ENCODE measurements at places on chromosomes 5 and 9.

DNA sequence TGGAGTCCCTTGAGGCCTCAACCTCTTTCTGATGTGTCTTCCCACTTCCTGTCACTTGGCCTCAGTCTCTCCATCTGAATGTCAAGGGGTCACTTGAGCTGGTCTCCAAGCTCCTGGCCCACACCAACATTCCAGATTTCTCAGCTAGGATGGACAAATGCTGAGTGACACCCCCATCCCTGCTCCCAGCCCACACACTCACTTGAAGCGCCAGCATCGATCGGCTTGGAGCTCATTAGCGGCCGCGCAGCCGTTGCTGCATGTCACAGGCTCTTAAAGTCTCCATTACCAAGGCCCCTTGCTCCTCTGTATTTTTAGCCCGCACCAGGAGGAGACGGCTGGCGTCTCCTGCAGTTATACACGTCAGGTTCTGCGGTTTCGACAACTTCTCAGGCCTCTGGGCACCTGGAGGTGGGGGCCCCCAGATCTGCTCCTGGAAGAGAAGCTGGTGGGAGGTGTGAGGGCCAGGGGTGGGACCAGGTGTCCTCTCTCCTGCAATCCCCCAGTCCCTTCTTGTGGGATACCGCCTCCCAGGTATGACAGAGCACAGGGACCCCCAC lies 33.4 kb upstream of the ARAP3 start:
- no peak for DNase-seq

GRCh38 chr9:26954050-26954508 lies 2.1 kb upstream of the IFT74 start:
- DNase-seq: no peak

DNA sequence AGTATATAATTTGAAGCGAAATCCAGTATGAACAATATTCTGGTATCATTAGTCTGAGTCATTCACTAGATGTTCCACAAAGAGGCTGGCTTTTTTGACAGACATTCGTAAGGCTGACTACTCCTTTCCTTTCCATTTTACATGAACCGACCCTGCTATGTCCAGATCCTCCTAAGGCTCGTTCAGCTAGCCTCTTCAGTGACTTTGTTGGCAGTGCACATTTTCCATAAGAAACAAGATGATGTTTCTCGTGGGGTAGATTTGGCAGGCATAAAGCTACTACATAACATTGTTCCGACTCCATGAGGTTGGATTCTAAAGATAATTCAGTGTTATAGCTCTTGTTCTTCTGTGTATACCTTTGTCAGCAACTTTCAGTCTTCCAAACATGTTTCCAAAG lies 49.0 kb downstream of the ZNF462 start:
- DNase-seq: no peak

- no peak for DNase-seq
These were observed 34.0 kb upstream of the FLT4 start for GRCh38 chr5:180683220-180683922.

GRCh38 chr9:137988701-137989100 lies 111.1 kb downstream of the CACNA1B start:
- no peak for DNase-seq

DNA sequence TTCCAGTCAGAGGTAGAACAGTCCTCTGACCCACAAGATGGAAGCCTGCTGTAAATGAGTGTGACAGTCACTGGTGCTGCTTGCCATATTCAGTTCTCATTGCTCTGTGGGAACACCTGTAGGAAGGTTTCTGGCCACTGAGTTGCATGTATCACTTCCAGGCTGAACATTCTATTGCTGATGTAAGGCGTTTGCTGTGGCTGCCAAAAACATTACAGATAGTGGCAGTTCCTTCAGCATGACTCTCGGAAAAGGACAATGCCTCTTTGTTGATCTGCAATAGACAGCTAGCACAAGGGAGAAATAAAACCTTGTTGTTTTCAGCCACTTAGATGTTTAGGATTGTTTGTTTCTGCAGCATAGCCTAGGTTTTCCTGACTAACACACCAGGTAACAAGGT lies 217.2 kb downstream of the AGTPBP1 start:
- no peak for DNase-seq

DNA sequence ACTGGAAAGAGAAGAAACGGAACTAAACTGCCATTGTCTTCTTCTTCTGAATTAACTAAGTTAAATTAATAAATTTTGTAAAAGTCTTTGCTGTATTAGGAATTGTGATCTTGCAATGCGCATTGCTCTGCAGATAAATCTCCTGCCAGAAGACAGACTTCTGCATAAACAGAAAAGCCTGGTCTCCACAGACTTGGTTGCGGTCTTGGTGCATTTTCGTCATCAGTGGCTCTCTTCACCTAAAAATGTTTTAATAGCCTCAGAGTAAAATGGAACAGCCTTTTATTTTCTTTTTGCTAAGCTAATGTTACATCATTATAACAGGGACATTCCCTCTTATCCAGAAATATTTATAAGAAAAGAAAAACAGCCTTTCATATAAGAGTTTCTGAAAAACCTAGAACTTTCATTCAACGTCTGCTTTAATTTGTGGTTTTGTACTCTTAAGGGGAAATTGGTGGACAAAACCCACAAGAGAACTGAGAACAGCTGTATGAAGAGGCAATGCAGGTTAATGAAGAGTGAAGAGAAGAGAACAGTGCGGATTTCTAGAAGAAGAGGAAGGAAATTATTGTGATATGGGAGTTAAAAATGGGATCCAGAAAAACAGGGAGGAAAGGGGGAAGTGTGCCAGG lies 10.1 kb downstream of the IFNA5 start:
- no peak for DNase-seq

DNA sequence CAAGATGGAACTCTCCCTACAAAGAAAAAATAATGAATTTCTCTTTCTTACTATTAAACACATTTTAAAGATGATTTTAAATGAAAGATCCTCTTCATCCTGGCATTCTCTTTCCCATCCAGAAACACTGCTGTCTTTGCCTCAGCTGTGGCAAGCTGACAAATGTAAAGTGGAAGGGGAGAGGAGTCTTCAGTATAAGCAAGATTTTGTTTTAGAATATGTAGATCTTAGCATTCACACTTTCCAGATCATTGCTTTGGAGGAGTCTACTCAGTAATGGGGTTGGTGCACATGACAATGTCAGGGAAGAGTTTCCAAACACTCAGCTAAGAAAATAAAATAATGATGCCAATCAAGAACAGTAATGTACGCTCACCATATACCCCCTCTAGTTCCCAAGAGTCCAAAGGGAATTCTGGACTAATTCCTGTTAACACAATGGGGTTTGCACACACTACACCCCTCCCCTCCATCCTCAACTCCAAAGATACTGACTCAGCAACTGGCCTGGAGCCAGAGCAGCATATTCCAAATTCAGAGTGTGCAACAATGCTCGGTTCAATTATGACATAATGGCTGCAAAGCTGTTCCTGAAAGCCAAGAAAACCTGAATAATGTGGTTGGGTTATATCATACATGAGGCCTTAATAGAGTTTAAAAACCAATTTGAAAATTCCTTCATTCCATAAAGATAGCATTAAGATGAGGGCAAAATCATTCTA lies 4.6 kb downstream of the C5orf63 start:
- no peak for DNase-seq

DNA sequence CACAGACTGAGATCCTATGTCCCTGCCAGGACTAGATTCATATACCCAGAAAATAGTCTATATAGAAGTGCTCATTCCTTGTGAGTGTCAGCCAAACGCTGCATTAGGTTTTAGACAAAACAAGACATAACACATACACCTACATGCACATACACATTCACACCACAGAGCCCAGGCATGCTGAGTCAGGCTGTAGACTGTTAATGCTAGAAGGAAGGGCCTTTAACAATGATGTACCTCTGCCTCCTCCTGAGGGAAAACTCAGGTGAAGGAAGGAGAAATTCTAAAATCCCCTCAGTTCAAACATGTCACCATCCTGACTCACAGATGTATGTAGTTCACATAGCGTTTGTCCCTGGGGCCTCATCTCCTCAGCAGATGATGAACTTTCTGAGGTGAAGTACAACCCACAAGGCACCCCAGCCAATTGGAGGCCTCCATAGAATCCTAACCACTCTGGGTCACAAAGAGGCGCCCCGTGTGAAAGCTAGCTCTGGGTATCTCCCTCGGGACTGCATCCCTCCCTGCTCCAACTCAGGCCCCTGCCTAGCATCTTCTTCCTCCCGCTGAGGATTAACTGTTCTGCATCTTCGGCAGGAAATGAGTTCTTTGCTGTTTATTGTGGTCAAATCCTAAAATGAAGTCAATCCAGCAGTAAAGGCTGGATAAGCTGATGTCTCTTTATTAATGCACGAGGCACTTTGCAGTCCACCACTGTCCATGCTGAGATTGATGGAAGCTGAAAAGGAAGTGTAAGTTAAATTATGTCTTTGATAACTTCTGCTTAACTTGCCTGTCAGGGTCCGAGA lies 40.8 kb upstream of the FSTL4 start:
- DNase-seq: no peak

DNA sequence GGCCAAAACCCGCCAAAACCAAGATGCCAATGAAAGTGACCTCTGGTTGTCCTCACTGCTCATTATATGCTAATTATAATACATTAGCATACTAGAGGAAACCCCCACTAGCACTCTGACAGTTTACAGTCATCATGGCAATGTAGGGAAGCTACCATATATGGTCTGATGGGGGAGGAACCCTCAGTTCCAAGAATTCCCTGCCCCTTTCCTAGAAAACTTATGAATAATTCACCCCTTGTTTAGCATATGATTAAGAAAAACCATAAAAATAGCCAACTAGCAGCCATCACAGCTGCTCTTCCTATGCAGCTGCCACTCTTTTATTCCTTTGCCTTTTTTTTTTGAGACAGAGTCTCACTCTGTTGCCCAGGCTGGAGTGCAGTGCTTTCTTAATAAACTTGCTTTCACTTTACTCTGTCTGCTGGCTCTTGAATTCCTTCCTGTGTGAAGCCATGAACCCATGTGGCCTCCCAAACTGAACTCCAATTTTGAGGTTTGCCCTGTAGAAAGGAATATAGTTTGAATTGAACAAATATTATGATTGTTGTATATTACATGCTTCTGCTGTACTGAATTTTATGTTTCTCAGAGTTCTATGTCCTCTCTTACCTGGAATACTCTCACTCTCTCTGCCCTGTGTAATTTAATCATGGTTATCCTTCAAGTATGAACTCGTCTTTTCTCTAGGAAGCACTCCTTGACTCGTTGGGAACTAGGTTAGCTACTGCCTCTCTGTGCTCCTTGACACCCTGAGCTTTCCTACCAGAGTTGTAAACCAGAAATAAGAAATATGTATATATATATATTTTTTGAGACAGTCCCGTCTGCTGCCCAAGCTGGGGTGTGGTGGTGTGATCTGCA lies 59.8 kb downstream of the KIAA1958 start:
- DNase-seq: no peak

GRCh38 chr9:8115570-8115969 lies 316.0 kb upstream of the DMAC1 start:
- no peak for DNase-seq

GRCh38 chr9:27468000-27468399 lies 56.1 kb upstream of the IFNK start:
- DNase-seq: no peak

GRCh38 chr9:130537346-130538050 lies 41.9 kb upstream of the FUBP3 start:
- no peak for DNase-seq

- DNase-seq: no peak
These were observed 104.4 kb upstream of the GNA14 start for GRCh38 chr9:77752554-77752953.

DNA sequence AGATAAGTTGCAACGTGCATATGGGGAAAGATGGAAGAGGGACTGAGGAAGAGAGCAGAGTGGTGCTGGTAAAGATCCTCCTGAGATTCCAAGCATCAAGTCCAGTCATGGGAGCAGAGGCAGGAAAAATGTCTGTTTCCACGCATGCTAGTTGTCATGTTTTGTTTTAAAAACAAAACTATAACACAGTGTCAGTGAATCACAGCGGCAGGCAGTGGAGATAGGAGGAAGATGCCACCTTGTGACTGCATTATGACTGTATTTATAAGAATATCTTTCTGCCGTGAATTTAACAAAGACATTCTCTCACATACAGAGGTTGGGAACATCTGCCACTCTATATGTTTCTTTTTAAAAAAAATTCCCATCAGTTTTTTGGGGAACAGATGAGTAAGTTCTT lies 3.7 kb upstream of the SVEP1 start:
- no peak for DNase-seq

DNA sequence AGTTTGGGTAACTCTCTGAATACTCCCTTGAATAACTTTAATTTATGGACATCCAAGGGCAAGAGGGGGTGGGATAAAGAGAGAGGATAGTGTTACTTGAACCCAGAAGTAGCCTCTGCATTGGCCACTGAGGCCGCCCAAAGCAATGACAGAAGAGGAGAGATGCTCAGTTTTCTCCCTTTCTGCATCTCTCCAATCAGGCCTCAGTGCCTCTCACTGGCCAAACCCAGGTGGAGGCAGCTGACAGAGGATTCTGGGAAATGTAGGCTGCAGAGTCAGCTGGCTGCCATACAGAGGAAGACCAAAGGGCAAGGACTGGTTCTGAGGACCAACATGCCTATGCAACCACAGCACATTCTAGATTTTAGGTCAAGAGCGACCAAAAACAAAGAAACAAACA lies 719.4 kb downstream of the MAT2B start:
- DNase-seq: no peak

- no peak for DNase-seq
These were observed 112.6 kb upstream of the PJA2 start for GRCh38 chr5:109522404-109522803.

GRCh38 chr5:148999741-149000140 lies 63.1 kb downstream of the SH3TC2 start:
- no peak for DNase-seq

- DNase-seq: no peak
These were observed 59.4 kb downstream of the MINAR2 start for GRCh38 chr5:129807162-129807814.

GRCh38 chr5:72703876-72704275 lies 112.6 kb upstream of the TNPO1 start:
- DNase-seq: no peak

DNA sequence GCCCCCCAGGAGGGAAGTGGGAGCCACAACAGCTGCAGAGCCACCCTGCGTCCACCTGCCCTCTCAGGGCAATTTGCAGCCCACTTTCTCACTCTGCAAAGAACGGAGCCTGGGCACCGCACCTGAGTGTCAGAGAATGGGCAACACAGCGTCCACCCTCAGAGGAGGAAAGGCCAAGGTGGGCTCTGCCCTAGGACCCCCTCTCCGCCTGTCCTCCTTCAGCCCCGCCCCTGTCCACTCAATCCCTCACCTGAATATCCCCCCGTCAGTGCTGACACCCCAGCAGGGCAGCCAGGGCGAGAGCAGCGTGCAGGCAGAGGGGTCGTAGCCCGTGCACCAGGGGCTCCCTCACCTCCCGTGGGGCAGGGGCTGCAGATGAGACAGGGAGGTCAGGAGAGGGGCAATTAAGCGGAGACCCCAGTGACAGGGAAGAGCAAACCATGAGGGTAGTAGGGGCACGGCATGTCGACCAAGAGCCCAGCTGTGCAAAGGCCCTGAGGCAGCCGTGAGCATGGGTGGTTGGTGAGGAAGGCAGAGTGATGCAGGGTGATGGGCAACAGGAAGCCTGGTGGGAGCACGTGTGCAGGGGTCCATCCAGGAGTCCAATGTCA lies 140.3 kb downstream of the OLFM1 start:
- no peak for DNase-seq

- DNase-seq: no peak
These were observed 23.0 kb downstream of the FBLL1 start for GRCh38 chr5:168552146-168552545.

GRCh38 chr5:43646992-43647391 lies 44.0 kb downstream of the NNT start:
- DNase-seq: no peak

GRCh38 chr5:110945874-110946436 lies 125.6 kb upstream of the TSLP start:
- DNase-seq: no peak

GRCh38 chr5:74396913-74397622 lies 243.5 kb downstream of the ENC1 start:
- no peak for DNase-seq

All from stimulated activated CD8-positive, alpha-beta memory T cell treated with anti-CD3 and anti-CD28 coated beads, Interleukin-2, amount 100 ng/mL, for 1 hour (primary cell).